ENCODE measurements at places on chromosomes 2 and 18. TPM values are rescaled to one million over a fixed set of nuclear protein-coding genes. Genes with fewer than 3 reads are reported as not detected.
A peak's percentile ranks its signal among the peaks of the same experiment; 100 is the strongest.

FZD7 gene
- not detected for polyA plus RNA-seq

FAM110C gene
- 1.9 TPM for polyA plus RNA-seq

HYCC2 gene
- polyA plus RNA-seq: 31.4 TPM

ARL4C gene
- polyA plus RNA-seq: 245 TPM

ST3GAL5 gene
- polyA plus RNA-seq: 19.9 TPM

YIPF4 gene
- polyA plus RNA-seq: 27.6 TPM

MFSD2B gene
- polyA plus RNA-seq: not detected

OTOS gene
- polyA plus RNA-seq: not detected

NEB gene
- not detected for polyA plus RNA-seq

TCF23 gene
- not detected for polyA plus RNA-seq

KIF5C gene
- polyA plus RNA-seq: 0.20 TPM

RUFY4 gene
- polyA plus RNA-seq: not detected

CRYGD gene
- polyA plus RNA-seq: not detected

DNA sequence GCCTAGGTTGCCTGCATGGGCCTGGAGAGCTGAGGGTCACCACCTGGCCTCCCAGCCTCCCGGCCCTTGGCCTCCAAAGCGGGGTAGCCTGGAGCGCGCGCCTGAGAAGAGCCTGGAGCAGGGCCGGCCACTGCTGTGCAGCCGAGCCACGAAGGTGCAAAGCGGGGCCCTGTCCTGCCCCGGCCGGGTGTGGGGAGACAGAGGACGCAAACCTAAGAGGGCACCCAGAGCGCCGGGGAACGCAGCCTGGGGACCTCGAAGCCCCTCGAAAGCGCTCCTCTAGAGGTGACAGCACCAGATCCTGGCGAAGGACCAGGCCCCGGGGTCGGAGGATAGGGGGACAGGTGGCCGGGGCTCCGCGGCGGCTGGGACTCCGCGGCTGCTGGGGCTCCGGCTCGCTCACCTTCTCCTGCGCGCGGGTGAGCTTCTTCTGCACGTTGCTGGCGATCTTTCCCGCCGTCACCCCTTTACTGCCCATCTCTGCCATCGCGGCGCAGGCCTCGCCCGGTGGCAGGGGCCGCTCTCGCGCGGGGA, 430 bp downstream of the BIN1 start:
- DNase-seq: no peak

DNA sequence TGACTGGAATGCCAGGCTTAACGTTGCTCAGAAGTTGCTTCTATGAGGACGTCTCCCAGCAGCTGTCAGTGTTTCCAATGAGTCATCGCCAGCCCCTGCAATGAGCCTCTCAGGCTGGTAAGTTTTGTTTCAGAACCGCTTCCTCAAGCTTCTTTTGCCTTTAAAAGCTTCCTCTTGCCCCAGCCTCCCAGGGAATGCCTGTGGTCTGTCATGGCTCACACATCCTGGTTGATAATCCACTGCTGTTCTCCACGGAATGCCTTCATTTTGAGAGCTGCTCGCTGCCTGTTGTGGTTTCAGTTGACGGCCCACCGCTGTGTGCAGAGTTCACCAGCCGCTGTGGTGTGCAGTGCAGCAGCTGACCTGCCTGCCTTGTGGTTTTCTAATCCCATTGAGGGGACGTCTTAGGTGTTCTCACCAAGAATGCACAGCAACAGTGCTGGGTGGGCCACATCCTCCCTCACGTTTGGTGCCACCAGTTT, 96.4 kb downstream of the RTP5 start:
- peak; percentile 81 for DNase-seq

- no peak for DNase-seq
Observed at GRCh38 chr2:150548527-150548926, 61.1 kb upstream of the RND3 start.

DNA sequence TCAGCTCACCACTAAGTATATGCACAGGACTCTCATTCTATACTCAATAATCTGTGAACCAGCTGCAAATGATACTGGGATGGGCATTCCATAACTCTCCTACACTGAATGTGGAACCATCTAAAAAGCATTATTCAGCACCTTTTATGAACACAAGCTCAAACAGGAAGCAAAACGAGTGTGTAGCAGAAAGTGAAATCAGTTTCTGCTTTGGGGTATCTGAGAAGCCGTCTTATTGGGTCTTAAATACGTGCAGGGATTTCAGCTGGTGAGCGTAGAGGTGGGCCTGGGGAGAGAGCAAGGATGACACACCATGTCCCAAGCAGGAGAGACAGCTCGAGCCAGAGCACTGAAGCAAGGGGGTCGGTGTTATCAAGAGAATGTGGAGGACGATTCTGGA, 120.0 kb upstream of the TTN start:
- no peak for DNase-seq

DNA sequence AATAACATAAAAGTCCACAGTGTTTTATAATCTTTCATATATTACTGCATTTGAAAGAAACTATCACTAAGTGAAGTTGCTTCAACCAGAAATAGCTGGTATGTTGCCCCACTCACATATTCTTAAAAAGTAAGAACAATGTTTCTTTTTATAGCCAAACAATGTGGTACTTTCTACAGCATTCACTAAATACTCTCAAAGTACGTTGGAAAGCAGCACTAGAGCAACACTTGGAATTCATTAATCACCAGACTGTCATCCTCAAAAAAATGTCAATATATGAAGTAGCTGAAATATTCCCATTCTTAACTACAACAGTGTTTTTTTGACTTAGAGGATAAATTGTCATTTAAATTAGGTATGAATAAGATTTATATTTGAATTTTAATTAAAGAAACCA, 32.8 kb downstream of the COBLL1 start:
- DNase-seq: no peak

- DNase-seq: no peak
Observed at GRCh38 chr2:158507679-158508078, 50.9 kb downstream of the PKP4 start.

- no peak for DNase-seq
Observed at GRCh38 chr2:199997296-199997695, 41.9 kb downstream of the MAIP1 start.

DNA sequence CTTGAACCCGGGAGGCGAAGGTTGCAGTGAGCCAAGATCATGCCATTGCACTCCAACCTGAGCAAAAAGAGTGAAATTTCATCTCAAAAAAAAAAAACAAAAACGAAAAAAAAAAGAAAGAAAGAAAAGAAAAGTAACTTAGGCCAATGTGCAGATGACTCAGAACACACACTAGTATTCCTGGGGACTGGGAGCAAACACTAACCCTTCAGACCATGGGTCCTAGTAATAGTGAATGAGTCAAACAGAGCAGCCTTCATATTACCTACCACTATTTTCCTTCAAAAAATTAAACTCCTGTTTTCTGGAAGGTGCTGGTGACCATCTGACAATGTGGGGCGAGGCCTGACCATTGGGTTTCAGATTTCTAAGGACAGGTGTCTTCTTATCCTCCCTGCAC, 253.4 kb downstream of the PIEZO2 start:
- DNase-seq: no peak

DNA sequence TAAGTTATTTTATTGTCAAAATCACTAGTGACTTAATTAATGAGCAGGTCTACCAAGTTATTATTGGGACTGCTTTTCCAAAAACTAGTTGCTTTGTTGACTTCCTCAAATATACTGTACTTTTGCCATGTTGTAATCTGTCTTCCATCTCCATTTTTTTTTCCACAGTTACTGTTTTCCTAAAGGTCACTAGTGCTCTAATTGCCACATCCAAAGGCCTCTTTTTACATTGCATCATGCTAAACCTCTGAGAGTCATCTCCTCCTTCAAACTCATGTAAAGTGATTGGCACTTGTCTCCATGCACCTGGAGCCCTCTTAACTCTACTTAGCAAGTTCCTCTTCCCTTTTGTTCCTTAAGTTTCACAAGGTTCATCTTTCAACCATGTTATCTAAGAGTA, 11.8 kb downstream of the PMAIP1 start:
- no peak for DNase-seq

DNA sequence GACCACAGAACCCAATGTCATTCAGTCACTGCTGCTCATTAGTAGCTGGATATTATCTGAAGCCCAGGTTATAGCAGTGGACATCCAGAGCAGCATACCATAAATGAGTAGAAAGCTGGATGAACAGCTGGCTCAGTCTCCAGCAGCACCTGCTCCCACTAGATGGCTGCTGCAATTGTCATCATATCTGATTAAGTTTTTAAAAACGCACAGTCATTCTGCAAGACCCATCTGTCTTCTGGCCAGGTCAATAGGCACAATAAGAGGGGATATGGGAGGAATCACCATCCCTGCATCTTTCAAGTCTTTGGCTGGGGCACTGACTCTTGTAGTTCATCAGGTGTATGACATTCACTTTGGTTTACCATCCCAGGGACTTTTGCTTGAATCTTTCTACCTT, 55.1 kb upstream of the XDH start:
- no peak for DNase-seq

DNA sequence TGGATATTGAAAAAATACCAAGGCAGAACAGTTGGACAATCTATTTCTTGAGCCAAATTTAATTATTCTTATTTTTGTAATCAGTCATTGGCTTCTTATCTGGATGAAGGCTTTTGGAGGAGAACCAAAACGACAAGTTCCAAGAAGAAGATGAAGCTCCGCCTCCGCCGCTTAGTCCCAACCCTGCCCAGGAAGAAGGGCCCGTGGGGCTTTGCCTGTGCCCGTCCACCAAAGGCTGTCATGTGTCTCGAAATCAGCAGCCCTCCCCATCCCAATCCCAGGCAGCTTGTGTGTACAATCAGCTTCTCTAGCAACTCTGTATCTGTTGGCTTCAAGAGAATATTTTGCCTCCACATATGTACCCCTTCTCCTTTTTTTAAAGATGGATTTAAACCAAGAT, 24.6 kb downstream of the PTRHD1 start:
- DNase-seq: no peak

- DNase-seq: no peak
Observed at GRCh38 chr2:70936979-70937811, 1.5 kb downstream of the ATP6V1B1 start.

DNA sequence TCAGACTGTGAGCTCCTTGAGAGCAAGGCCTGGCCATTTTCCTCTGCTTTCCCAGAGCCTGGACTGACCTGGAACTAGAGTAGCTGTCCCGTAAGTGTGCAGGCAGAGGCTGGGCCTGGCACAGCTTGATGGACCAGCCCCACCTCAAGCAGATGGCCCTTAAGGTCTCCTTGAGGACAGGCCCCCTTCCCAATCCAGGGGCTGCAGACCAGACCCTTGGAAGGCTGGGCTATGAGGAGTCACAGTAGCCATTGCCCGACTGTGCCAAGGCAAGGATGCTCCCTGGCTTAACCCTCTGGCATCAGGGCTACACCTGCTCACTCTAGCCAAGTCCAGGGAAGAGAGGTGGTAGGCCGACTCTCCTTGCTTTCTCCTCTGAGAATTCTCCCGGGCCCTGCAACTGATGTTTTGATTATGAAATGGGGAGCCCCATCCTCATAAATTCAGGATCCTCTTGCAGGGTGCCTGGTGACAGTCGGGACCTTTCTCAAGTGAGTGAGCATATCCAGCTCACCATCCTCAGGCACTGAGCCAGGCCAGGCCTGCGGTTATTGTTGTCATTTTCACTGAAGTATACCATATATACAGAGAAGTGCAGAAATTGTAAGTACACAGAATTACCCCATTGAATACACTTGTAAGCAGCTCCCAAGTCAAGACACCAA, 51.7 kb downstream of the DPYSL5 start:
- no peak for DNase-seq

GRCh38 chr2:43149482-43150107, 76.8 kb downstream of the ZFP36L2 start:
- DNase-seq: no peak

- no peak for DNase-seq
Observed at GRCh38 chr2:16181062-16181740, 240.9 kb downstream of the MYCN start.

- DNase-seq: no peak
Observed at GRCh38 chr2:24203029-24203786, 28.4 kb downstream of the FAM228A start.

- no peak for DNase-seq
Observed at GRCh38 chr18:58097121-58097906, 53.3 kb downstream of the NEDD4L start.

DNA sequence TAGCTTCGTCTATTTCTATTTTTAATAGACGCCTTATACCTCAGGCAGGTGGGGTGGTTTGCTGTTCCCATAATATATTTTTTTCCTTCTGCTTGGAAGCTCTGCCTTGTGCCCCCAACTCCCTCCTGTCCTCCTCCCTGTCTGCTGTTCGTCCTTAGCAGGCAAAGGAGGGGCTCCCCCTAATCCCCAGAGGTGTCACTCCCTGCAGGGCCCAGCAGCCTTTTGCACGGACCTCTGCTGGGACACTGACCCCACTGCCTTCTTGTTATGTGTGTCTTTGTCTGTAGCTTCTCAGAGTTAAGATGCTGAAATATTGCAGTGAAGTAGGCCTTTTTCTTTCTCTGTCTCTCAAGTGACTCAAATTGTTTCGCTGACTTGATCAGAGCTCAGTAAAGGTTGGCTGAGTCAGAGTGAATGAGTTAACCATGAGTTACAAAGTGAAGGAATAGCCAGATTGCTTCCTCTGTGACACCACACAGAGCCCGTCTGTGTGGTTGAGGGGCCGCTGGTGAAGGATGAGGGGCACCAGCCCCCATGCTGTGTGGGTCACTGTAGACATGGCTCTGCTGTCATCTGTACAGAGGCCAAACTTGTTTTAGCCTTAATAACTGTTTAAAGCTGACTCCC, 47.7 kb downstream of the PRKCE start:
- no peak for DNase-seq

DNA sequence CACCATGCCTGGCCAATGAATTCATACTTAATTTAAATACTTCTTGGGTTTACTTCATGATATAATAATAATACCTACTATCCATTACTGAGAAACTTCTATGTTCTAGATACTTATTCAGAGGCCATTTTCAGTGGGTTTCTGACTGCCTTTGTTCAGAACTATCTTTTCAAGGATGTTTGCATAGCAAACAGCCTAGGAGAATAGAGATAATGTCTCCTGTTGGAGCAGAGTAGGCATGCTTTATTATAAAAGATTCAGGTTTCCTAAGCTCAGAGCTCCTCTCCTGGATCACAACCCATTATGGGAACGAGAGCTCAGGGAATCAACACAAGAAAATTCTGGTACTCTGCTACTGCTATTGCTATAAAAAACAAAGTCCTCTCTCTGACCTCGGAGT, 11.1 kb downstream of the FASTKD1 start:
- no peak for DNase-seq

DNA sequence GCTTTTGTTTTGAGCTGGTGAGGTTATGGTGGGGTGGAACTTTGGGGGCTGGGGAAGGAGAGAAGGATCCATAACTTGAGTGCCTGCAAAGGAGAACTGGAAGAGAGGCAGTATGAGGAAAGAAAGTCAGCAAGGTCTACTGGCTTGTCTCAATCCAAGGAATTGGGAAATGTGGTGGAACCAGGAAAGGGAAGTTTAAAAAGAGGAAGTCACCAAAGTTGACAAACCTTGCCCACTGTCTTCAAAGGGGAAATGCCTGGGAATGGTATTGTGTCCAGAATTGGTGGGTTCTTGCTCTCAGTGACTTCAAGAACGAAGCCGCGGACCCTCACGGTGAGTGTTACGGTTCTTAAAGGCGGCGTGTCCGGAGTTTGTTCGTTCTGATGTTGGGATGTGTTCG, 304.1 kb upstream of the FAM98A start:
- DNase-seq: no peak

- DNase-seq: no peak
Observed at GRCh38 chr2:117771969-117772630, 42.4 kb upstream of the DDX18 start.

Data from immature natural killer cell (primary cell).